Small intestine (tissue), 16 donors: ENCODE measurements at places on chromosomes 6 and 20.
A peak's percentile ranks its signal among the peaks of the same experiment; 100 is the strongest.

DNA sequence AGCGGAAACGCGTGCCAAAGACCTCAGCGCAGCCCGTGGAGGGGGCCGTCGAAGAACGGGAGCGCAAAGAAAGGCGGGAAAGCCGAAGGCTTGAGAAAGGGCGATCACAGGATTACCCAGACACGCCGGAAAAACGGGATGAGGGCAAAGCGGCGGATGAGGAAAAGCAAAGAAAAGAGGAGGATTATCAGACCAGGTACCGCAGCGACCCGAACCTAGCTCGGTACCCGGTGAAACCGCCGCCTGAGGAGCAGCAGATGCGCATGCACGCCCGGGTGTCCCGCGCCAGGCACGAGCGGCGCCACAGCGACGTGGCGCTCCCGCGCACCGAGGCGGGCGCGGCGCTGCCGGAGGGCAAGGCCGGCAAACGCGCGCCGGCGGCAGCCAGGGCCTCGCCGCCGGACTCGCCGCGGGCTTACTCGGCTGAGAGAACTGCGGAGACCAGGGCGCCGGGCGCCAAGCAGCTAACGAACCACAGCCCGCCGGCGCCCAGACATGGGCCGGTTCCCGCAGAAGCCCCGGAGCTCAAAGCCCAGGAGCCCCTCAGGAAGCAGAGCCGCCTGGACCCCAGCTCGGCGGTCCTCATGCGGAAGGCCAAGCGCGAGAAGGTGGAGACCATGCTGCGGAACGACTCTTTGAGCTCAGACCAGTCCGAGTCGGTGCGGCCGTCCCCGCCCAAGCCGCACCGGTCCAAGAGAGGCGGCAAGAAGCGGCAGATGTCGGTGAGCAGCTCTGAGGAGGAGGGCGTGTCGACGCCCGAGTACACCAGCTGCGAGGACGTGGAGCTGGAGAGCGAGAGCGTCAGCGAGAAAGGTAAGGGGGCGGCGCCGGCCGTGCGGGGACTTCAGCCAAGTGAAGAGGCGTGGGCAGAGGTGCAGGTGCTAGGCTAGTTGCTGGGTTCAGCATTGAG, 296.2 kb downstream of the RIMS1 start:
- peak; percentile 52 for DNase-seq

- DNase-seq: peak; percentile 61
Measured at GRCh38 chr20:49706630-49707091, 7.0 kb downstream of the B4GALT5 start.

- DNase-seq: no peak
Measured at GRCh38 chr6:6801005-6801335, 212.4 kb downstream of the LY86 start.

DNA sequence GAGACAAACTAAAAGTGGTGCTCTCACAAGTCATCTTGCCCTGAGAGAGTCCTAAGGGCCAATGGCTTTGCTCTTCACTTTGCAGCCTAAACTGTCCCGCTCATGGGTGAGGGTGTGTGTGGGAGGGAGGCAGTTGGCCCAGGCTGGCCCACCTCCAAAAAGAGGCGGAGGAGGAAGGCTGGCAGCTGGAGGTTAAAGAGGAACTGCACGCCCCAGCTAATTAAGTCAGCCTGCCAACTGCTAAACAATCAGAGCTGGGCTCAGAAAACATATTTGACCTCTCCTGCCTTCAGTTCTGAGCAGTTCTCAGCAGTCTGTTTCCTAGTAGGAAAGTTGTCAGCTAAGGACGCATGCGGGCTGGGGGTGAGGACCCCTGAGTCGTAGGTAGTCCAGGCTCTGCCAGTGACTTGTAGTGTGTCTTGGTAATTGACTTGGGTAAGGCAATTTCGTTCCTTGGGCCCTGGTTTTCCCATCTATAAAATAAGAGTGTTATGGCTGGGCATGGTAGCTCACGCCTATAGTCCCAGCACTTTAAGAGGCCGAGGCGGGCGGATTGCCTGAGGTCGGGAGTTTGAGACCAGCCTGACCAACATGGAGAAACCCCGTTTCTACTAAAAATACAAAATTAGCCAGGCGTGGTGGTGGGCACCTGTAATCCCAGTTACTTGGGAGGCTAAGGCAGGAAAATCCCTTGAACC, 17.0 kb downstream of the GSS start:
- DNase-seq: peak; percentile 80

DNA sequence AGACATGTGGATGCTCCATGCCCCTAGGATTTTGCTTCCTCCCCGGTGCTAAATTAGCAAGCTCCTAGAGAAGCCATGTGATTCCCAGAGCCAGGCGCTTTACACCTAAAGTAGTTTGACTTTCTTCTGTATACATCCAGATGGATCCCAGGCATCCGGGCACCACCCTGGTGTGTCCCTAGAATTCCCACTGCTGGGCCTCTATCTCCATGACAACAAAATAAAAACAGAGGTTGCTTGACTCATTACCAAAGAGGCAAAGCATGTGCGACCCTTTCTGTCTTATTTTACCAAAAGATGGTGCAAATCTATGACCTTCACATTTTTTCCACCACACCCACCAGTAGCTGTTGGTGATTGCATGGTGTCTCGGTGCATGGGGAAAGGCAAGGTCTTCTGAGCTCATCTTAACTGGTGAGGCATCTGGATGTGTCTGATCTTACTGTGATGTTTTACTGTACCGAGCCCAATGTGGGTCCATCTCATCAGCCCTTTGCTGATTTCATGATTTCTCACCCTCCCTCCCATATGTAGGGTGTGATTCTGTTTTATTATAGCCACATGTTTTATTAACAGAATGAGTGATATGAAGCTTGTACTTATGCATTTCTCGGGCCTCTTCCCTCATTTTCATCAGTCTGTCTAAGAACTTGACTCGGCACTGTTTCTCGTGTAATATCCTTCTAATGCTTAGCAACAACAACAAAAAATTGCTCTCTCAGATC, 27.4 kb upstream of the VAPB start:
- no peak for DNase-seq
